Mucosa of gallbladder (tissue), 1 donor: ENCODE measurements at places on chromosomes 3 and 15.
A peak's percentile ranks its signal among the peaks of the same experiment; 100 is the strongest.

DNA sequence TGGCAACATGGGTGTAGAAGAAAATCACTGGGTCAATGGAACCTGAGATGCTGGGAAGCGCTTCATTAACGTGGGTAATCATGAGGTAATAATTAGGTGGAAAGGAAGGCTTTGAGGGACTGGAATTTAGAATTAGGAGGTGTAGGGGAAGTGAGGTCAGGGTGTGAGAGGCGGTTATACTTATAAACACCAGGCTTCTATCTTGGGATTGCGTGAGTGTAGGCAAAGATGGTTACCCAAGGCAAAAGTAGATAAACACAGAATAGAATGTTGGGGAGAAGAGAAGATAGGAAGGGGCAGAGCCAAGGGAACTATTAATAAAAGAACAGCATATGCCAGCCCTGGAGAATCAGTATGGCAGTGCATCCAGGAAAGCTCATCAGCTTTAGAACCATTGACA, 3.3 kb upstream of the AQP9 start:
- DNase-seq, result no peak

GRCh38 chr15:29142129-29142747, 127.4 kb downstream of the NSMCE3 start:
- DNase-seq, result no peak

DNA sequence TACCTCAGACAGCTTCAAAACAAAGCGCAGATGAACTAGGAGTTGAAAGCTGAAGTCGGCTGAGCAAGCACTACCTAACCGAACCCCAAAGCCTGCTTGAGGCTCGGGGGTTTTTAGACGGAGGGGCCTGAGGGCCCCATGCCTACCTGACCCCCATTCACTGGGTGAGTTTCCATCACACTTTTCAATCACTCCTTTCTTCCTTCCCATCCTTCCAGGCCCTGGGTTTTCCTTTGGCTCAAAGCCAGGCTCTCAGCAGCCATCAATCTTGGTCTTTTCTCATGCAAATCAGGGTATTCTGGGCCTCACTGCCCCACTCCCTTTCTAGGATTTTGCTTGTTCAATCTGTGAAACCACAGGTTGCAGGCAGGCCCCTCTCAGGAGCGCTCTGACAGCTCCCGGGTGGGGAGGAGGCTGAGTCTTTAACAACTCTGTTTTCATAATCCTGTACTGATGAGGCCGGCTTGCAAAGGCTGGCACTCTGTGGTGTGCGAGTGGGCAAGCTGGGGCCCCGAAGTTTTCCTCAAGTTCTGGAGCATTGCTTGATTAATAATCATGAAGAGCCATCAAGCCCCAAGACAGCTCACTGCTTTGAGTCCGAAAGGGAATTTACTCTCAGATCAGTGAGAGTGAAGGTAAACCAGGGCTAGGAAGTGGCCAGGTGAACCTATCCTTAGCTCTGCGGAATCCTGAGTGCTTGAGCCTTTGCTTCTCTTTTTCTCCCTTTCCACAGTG, 97.6 kb downstream of the FRMD4B start:
- no peak for DNase-seq

DNA sequence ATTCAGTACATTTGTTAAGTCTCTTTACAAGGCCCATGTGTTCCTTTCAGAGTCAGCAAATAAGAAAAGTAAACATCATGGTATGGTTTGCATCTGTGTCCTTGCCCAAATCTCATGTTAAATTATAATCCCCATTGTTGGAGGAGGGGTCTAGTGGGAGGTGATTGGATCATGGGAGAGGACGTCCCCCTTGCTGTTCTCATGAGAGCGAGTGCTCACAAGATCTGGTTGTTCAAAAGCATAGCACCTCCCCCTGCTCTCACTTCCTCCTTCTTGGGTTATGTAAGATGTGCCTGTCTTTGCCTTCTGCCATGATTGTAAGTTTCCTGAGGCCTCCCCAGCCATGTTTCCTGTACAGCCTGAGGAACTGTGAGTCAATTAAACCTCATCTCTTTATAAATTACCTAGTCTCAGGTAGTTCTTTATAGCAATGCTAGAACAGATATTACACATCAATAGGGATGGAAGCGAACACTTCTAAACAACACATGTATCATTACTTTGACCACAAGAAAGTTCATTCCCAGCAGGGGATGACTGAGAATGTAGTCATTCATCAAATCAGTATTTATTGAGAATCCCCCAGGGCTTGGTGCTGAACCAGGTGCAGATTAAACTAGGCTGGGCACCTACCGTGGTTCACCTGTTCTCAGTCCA, 4.1 kb downstream of the EFCAB12 start:
- no peak for DNase-seq

GRCh38 chr3:70982700-70983140, 600.8 kb downstream of the FOXP1 start:
- peak; percentile 61 for DNase-seq

GRCh38 chr3:98525494-98525893, 2.8 kb upstream of the CLDND1 start:
- no peak for DNase-seq

DNA sequence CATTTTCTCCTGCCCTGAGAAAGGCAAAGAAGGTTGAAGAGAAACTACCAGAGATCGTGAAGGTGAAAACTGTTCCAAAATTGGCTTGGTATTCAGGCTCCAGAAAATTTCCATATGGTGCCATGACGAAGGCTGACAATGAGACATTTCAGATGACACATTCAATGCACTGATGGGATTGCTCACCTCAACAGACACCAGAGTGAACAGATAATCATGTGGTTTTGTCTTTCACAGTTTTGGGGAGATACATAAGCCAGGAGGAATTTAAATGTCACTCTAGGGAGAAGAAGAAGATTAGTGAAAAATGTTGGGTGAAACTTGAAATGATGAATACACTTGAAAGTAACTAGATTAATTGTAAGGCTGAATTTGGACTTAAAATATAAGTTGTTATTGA, 339.7 kb upstream of the EPHA3 start:
- no peak for DNase-seq

DNA sequence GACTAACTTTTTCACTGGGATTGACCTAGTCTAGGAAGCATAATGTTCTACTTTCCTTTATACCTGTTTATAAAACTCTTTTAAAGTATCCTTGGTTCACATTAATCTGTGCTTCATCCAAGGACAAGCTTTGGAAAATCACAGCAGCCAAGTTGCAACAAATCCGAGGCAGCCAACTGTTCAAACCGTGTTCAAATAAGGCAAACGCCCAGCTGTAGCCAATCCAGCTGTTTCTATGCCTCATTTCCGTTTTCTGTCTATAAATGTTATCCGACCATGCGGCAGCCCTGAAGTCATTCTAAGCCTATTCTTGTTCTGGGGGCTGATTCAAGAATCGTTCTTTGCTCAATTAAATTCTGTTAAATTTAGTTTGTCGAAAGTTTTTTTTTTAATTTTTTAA, 78.3 kb downstream of the FMN1 start:
- no peak for DNase-seq

- DNase-seq, result no peak
Observed at GRCh38 chr3:113151461-113152031, 59.8 kb upstream of the BOC start.

DNA sequence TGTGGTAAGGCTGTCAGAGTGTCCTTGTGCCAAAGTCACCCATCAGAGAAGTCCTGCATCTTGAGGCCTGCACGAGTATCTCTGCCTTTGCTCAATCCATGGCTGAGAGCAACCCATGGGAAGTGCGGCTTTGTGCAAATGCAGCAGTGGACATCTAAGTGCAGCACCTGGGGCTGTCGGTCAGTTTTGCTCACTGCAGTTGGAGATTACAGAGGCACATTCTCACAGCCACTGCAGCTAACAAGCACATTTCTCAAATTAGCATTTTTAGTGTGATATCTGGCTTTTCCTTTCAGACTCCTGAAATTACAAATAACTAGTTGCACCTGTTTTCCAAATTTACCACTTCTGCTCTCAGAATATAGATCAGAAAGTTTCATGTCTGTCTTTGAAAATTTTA, 81.5 kb upstream of the DAZL start:
- no peak for DNase-seq

DNA sequence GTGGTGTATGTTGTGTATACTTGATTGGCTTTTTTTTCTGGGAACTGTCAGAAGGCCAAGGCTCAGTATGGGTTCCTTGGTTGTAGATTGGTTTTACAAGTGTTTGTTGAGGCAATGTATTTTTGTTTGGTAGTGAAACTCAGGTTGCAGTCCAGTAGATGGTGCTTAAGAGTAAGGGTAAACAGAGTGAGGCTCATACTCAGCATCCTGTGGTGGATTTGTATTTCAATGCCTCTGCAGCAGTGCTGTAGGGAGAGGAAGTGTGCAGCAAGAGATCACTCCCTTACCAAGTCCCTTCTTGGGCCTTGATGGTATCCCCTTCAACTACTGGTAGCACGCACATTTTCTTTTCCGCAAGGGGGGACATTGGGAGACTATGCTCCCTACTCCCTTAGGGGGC, 428.5 kb upstream of the CNTN3 start:
- DNase-seq, result no peak

GRCh38 chr3:175489406-175489805, 630.3 kb downstream of the NAALADL2 start:
- DNase-seq, result no peak

GRCh38 chr15:41575282-41575681, 16.3 kb downstream of the TYRO3 start:
- DNase-seq, result no peak

GRCh38 chr3:193640165-193640715, 47.2 kb downstream of the OPA1 start:
- no peak for DNase-seq

DNA sequence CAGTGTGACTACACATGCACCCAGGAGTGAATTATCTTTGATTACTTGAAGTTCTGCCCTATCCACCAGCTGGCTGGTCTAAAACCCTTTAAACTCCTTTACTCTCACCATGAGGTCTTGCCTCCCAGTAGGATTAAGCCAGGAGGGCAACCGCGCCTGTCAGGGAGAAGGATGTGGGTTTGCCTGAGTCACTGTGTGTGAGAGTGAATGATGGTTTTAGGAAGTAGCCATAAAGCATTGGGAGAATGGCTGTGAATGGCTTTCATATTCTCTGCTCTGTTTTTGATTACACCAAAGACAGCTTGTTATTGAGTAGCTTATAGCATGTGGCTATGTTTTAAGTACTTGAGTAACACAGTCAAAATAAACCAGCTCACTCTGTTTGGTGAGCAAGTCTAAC, 637.7 kb upstream of the TBL1XR1 start:
- no peak for DNase-seq

- DNase-seq, result no peak
Observed at GRCh38 chr3:40287248-40287647, 22.3 kb upstream of the EIF1B start.

- no peak for DNase-seq
Observed at GRCh38 chr3:156456771-156457224, 98.1 kb downstream of the SSR3 start.

GRCh38 chr3:112134335-112135124, 1.5 kb upstream of the GCSAM start:
- no peak for DNase-seq

DNA sequence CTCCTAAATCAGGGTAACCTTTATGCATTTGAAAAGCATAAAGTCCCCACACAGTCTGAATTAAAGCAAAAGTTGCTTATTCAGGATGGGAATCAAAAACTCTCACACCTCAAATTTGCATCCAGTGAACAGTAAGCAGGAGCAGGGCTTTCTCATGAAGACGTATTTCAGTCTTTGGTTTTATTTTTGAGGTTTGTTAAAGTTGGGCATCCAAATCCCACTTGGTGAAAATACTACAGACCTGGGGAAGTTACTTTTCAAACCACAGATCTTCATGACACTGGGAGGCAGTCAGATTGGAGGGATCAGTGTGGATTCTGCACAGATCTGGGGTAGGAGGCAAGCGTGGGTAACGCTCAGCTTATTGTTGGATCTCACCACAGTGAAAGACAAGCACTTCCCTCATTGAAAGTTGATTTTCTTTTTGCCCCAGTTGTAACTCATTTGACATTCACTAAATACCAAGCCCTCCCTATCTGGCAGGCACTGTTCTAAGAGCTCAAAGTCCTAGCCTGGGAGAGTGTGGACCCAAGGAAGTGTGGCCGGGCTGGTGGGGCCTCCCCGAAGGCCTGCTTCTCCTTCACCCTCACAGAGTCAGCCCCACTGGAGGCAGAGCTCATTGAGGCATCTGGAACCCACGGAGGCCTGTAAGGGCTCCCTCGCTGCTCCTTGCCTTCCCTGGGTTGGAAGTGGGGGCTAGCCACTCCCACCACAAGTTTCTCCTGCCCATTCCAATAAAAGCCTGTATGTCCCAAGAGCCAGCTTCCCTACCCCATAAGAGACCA, 783 bp upstream of the ISG20 start:
- DNase-seq, result no peak

GRCh38 chr15:75887178-75887577, 16.5 kb upstream of the FBXO22 start:
- no peak for DNase-seq

DNA sequence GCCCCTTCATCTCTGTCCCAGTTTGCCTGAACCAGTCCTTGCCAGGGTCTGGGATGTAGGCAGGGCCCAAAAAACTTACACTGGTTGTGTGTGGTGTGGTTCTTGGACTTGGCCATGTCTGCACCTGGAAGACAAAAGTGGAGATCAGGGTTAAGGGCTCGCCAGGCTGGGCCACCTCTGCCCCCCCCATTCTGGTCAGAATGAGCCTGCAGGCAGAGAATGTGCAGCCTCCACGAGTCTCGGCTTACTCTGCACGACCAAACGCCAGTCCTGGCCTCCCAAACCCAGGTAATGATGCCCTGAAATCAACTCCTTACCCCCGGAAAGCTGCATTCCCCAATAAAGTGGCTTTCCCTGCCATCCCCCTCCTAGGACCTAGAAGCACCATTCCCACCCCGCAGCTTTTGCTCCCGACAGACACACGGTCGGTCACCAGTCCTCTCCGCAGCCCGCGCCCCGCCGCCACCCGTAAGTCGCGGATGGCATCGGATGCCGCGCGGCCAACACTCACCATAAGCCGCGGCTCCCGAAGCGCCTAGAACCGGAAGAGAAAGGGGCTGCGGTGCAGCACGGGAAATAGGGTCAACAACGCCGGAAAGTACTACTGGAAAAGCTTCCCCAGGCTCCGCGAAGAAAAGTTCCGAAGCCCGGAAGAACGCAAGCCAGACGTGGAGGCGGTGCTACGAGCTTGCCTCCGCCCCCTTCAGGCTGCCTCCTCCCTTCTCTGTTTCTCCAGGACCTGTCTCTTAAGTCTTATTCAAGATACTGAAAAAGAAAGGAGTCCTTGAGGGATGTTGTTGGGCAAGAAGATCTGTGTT, at the start of gene RPL29:
Gene RPL29 (minus strand): TSS at position 550 of the 818 bp plus-strand sequence. CDS start 434 bp downstream, at position 116.
- DNase-seq, result peak; percentile 94

DNA sequence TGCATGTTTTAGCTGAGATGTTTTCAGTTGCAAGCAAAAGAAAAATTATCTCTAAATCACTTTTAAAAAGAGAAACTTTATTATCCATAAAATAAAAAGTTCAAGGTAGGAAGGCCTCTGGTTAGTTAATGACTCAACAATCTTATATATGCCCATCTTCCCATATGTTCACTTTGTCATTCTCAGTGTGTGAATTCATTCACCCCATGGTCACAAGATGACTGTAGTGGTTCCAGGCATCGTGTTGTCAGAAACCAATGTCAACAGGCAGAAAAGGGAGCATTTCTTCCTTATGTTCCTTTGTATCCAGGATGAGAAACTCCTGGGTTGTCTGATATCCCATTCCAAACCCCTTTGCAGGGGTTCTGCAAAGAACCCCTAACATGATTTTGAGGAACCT, 119.9 kb upstream of the RAP2B start:
- no peak for DNase-seq

GRCh38 chr15:90019611-90020010, 18.5 kb downstream of the ZNF710 start:
- DNase-seq, result no peak
